Kidney (tissue), 22 donors: ENCODE measurements at places on chromosomes 11 and 22. TPM values are rescaled to one million over a fixed set of nuclear protein-coding genes. Genes with fewer than 3 reads are reported as not detected.
A peak's percentile ranks its signal among the peaks of the same experiment; 100 is the strongest.

DDX25 gene
- 1.1 TPM for total RNA-seq

DEPDC7 gene
- 2.4 TPM for total RNA-seq

DNA sequence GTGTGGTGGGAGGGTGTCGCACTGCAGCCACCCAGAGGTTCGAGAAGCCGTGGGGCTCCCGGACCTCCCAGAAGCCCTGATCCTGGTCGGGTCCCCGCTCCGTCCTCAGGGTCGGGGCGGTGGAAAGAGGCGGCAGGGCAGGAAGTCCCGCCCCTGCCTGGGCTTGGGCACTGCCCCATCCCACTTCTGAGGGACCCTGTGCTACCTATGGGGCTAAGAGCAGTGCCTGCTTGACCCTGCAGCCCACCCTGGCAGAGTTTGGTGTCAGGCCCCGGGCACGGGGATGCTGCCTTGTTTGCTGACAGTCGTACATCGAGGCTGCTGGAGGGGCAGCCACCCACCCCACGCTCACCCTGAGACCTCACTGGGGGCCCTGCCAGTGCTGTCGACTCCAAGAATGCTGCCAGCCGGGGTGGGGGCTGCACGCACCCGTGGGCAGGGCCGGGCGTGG is 19.4 kb downstream of the RNH1 start:
- no peak for DNase-seq

CCDC87 gene
- 1.0 TPM for total RNA-seq

C11orf97 gene
- total RNA-seq, result not detected

ZNF280B gene
- 1.0 TPM for total RNA-seq

GRCh38 chr11:94283678-94284077 is 20.7 kb upstream of the IZUMO1R start:
- DNase-seq, result peak; percentile 34

DNA sequence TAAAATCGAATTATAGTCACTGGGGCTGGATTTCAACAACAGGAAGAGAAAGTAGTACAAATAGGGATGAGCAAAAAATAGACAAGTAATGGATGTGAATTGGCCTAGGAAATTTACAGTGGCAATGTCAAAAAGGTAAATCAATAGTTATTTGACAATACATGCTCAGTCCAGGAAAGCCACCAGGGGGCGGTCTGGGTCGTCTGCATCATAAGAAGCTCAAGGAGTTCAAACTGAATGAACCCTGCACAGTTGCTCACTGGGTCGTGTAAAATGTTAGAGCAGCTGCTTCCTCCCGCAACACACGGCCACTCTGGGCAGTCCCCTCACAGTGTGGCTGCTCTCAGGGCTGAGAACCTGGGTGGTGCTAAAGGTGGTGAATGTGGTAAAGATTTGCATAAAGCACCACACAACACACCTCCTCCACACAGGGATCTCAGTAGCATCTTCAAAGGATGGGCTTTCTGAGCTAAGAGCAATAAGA is 85.9 kb downstream of the ZNF280B start:
- peak; percentile 79 for DNase-seq

DNA sequence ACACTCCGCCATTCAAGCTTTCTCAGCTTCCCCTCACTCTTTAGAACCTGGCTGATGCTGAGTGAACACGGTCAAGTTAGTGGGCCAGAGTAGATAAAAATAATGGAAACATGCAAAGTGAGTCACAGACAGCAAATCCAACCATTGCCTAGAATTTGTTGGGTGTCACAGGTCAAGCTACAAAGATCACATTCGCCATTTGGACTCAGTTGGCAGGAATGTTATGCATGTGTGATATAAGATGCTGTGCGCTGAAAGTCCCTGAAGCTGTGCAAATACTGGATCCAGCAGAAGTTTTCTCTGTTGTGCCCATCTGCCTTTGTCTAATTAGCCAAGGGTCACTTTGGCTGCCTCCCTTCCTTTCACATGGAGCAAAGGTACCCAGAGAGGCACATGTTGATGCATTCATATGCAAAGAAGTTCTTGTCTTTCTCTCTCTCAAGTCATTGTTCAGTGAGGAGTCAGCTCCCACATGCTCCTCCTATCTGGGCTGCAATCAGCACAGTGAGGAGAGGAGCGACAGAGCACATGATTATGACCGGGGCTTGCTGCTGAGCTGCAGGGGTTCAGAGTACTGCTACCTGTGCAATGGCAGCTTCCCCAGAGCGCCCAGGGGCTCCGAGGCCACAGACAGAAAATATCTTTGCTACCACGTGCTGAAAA is 39.7 kb downstream of the FLI1 start:
- no peak for DNase-seq

BDNF gene
- 0.31 TPM for total RNA-seq

PYGM gene
- 8.6 TPM for total RNA-seq

NRIP3 gene
- total RNA-seq, result 1.6 TPM

- peak; percentile 72 for DNase-seq
Measured at GRCh38 chr22:18968011-18968749, 32.1 kb upstream of the PRODH start.

DNA sequence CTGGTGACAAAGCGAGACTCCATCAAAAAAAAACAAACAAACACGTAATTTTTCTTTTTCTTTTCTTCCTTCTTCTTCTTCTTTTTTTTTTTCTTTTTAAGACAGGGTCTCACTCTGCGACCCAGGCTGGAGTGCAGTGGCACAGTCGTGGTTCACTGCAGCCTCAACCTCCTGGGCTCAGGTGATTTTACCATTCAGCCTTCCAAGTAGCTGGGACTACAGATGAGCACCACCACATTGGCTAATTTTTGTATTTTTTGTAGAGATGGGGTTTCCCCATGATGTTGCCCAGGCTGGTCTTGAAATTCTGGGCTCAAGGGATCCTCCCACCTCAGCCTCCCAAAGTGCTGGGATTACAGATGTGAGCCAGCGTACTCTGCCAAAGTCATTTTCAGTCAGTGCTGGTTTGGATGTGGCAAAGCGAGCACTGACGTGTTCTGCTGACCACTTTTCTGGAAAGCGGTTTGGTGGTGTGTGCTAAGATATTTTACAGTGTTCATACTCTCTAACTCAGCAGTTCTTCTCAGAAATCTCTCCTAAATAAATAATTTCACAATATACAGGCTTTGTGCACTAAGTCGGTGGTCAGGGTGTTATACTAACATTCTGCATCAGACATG is 10.7 kb downstream of the FAM118A start:
- no peak for DNase-seq

GRCh38 chr22:37486224-37486845 is at the start of gene MFNG:
Gene MFNG (minus strand): TSS chr22:37486384. CDS start chr22:37486177, 207 bp downstream.
- DNase-seq, result peak; percentile 94

LGR4 gene
- total RNA-seq, result 109 TPM

DNA sequence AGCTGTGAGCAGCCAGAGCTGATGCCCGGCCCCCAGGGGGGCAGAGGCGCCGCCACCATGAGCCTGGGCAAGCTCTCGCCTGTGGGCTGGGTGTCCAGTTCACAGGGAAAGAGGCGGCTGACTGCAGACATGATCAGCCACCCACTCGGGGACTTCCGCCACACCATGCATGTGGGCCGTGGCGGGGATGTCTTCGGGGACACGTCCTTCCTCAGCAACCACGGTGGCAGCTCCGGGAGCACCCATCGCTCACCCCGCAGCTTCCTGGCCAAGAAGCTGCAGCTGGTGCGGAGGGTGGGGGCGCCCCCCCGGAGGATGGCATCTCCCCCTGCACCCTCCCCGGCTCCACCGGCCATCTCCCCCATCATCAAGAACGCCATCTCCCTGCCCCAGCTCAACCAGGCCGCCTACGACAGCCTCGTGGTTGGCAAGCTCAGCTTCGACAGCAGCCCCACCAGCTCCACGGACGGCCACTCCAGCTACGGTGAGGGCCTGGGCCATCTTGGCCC is 6.1 kb downstream of the CDC42EP1 start:
- DNase-seq, result no peak

EHF gene
- total RNA-seq, result 65.5 TPM

GRCh38 chr11:87597725-87598124 is 560.0 kb downstream of the TMEM135 start:
- no peak for DNase-seq

DNA sequence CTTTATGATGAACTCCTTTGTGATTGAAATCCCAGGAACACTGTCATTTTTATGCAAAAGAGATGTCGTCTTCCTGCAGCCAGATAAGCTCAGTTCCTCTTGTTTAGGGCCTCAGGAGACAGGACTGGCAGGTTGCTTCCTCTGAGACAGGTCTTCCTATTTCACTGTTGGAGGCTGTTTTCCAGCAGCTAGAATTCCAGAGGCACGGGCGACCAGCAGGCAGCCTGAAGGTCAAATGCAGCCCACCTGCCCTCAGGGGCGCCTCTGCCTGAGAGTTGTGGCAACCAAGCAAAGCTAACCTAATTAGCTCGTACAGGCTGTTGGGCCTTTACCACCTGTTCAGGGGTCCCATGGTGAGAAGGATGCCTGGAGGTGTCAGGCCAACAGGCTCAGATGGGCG is 22.3 kb downstream of the SLC6A5 start:
- no peak for DNase-seq

DNA sequence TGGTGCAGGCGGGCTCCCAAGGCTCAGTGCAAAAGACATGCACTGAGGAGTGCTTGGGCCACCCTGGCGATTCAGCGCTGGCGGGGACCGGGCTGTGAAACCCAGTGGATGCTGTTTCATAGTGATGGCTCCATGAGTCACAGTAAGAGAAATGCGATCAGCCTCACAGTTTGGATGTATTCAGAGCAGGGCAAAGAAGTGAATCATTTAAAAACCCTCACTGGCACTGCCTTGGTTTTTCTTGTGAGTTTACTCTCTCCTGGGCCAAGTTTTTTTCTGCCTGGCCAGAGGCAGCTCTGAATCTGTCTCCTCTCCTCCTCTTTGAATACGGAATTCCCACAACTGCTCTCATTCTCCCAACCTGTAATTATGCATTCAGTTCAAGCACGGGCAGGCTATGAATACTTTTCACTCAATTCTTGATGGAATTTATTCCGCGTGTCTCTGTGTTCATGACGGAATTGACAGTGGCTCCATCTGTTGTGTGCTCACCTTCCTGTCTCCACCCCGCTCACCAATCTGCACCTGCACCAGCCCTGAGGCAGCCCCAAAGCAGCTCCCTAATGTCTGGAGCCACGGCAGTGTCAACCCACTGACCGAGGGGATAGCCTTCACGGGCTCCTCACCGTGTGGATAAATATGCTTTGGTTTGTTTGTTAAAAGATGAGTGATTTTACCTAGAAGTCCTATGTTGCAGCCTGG is 14.9 kb downstream of the ADAMTS8 start:
- no peak for DNase-seq

DNA sequence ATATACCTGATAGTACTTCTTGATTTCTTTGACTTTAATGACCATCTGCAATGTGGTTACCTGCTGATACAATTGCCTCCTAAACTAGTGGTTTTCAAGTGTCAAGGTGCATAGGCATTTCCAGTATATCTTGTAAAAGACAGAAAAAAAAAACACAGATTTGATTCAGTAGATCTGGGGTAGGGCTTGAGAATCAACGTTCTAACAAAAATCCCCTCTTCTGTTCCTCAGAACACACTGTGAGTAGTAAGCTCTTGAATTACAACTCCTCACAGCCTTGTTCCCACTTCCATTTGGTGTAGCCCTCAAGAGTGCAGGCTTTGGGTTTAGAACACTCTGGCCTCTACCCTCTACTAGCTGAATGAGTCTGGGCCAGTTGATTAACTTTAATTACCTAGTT is 78.0 kb upstream of the CTSC start:
- DNase-seq, result no peak

GRCh38 chr11:24511511-24511910 is 14.7 kb downstream of the LUZP2 start:
- no peak for DNase-seq

DNA sequence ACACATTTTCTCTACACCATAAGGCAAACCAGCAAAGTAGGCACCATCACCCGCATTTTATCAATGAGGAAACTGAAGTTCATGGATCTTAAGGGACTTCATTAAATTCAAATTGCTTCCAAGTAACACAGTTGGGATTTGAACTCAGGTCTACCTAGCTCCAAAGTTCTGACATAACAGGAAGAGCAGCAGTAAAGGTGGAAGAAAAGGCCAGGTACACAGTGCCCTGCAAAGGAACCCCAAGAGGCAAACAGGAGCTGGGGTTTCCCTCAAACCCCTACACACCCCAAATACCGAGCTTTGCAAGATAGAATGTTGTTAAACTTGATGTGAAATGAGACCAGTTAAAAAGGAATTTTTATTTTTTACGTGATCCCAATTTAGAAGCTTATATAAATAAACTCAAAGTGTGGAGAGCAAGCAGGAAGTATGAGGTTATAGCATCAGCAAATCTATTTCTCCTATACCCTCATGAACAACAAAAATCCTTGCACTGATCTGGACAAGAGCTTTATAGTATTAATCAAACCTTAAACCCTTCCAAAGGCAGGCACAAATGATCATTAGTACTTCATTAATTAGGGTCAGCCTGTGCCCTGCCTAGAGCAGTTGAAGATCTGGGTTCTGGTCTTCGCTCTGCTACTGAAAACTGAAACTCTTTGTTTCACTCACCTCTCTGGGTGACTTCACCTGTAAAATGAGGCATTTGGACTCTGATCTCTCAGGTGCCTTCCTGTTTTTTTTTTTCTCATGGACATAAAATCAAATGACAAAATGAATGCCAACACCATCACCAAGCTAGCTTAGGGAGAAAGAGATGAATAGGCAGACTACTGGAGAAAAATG is 36.5 kb downstream of the SYTL2 start:
- DNase-seq, result no peak

GRCh38 chr11:40388097-40388818 is 1071.2 kb downstream of the LRRC4C start:
- no peak for DNase-seq

- no peak for DNase-seq
Measured at GRCh38 chr11:33965032-33965431, 73.2 kb upstream of the LMO2 start.

DNA sequence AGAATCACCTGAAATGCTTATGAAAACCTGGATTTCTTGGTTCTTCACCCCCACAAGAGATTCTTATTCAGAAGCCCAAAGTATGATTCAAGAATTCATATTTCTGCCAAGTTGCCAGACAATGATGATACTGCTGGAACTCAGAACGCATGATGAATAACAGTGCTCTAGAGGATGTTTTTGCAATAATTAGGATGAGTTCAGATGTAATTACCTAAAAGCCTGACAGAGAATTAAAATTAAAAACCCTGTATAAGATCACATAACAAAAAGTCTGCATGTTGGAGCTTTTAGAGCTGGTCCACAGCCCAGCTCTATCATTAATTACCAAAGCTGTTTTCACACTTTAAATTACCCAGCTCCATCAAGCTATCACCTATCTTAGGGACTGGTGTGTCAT is 211.8 kb downstream of the LUZP2 start:
- DNase-seq, result no peak
